ENCODE measurements at places on chromosomes 1 and 21.

DNA sequence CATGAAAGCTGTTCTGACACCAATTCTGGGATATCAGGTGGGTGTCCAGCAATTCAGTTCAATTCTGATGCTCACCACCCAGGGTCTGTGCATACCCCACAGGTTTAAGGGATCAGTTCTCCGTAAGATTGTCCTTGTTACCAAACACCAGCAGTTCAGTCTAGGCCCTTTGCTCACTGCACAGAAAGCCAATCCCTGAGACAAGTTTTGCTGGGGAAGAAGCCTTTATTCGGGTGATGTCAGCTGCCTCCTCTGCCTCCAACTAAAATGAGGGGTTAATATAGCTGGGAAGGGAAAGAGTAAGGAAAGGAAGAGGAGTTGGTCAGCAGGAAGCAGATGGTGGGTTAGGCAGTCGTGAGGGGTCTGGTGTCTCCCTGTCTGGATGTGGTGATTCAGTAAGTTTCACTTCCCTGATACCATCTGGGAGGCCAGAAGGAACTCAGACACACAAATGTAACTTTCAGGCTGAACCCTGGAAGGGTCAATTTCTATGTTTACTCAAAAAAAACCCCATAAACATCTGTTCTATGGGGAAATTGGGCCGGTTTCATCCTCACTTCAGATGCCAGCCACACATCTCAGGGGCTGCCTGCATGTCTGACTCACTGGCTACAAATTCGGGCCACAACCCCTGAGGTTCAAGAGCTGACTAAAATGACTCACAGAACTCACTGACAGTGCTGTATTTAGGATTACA is 83.3 kb upstream of the PGBD5 start:
- no peak for DNase-seq

DNA sequence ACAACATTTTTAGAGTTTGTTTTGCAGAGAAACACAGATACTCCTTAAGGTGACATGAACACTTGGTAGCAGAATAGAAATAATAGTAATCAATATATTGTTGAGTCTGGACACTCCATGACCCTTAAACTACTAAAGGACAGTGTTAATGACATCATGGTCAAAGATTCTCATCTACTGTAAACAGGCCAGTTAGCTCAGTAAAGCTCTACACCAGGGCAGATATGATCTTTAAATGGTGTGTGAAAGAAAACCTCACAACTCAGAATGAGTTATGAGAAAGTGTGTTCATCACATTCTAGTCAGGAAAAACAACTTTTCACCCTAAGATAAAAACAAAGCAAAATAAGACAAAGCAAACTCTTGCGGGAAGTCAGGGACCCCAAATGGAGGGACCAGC is 58.1 kb upstream of the ADAMTS5 start:
- DNase-seq = no peak

- DNase-seq = no peak
These were observed 30.1 kb downstream of the SLC66A1 start for GRCh38 chr1:19342062-19342750.

GRCh38 chr1:58333511-58333910 is 213.0 kb downstream of the OMA1 start:
- DNase-seq = no peak

GRCh38 chr21:22192766-22193165 is 1194.6 kb downstream of the NCAM2 start:
- DNase-seq = no peak

DNA sequence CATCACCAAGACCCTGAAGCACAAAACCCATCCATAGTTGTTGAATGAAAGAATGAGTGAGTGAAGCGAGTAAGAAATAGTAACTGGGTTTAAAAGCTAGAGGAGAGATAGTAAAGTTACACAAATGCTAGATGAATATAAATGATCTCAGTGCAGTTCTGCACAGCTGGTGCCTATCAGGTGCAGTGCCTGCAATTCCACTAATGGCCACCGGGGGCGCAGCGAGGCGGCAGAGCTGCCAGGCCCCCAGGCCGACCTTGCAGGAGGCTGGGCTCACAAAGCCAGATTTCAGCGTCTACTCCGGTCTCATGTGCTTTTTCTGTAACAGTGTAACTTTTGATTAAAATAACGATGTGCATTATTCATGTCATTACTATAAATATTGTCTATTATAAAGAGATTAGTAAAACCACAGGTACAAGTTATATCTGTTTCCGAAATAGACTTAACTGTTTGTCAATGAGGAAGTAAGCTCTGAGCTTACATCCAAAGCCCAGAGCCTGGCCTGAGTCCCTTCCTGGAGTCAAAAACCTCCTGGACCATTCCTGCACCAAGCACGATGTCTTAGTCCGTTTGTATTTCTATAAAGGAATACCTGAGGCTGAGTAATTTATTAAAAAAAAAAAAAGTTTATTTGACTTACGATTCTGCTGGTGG is 477.6 kb downstream of the NPHP4 start:
- DNase-seq = peak; percentile 7
